H1 (cell line): ENCODE measurements at places on chromosomes 3 and 15. TPM values are rescaled to one million over a fixed set of nuclear protein-coding genes. Genes with fewer than 3 reads are reported as not detected.

PLS1 gene
- total RNA-seq: 32.7 and 44.7 TPM in 2 replicates

C3orf80 gene
- 1.1 TPM in 2 replicates for total RNA-seq

CYP19A1 gene
- not detected in 2 replicates for total RNA-seq

DNA sequence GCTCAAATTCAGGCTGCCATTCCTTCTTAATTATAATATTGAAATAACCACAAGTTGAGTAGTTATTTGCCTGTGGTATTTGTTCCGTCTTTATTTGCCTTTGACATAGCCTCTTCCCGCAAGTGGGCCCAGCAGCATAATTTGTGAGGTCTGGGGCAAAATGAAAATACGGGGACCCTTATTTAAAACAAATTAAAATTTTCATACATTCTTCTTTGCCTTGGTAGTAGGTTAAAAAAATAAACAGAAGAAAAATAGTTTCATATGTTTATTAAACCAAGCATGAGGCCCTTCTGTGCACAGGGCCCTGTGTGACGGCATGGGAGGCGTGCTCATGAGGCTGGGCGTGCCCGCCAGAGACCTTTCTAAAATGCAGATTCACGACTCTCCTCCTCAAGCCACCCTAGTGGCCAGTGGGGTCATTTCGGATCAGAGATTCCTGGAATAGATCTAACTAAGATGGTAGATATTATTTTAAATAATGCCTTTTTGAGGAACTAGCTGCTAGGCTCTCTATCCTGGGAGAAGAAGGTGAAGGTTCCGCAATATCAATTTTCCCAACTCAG lies 35.4 kb downstream of the MASP1 start:
- DNase-seq: no peak

DNA sequence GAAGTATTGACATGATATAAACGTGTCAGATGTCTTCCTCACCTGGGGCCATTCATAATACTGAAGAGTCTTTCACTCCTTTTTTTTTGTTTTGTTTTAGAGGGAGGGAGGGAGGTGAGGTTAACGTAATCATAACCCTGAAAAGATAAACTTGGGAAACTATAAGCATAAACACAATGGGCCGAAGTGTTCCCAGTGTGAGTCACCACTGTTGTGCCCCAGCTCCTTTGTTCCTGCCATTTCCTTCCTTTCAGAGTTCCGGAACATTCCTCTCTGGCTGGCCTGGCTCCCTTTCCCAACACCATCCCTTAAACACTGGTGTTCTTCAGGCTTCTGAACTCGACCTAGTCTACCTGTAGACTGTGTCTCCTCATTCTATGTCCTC lies 18.6 kb downstream of the PLD1 start:
- DNase-seq: no peak

DNA sequence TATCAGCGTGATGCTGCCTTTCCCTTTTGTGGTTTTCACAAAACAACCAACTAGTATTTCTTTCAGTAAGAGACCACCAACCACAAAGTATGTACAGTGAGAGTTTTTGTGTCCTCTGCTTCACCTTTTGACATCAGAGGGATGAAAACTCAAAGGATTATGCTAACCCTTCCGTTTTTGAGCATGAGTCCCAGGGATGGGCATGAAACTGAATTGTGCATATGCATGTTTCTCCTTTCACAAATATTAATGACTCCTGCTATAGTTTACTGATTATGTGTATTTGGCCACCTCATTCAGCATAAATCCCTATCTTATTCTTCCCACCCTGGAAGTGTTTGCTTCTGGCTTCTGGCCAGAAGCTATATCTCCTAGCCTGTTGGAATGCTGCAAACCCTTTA lies 59.2 kb downstream of the RSRC1 start:
- no peak for DNase-seq
